ENCODE measurements at places on chromosomes 16 and 17.

DNA sequence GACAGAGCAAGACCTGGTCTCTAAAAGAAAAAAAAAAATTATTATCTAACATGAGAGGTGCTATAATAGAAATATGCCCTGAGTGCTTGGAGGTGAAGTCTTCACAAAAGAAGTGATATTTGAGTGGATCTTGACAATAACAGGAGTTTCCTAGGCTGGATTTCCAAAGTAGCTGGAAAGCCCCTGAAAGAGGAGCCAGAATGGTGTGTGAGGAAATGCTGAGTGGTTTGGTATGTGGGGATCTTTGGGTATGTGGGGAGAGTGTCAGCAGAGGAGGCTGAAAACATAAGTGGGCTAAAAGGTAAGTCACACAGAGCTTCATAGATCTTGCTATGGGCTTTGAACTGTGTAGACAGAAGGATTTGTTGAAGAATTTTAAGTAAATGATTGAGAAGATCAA lies 100.1 kb downstream of the YPEL2 start:
- DNase-seq: no peak

- DNase-seq: no peak
These were observed 2.7 kb upstream of the UNC13D start for GRCh38 chr17:75846692-75847613.

GRCh38 chr16:1155353-1156054 lies 2.6 kb downstream of the CACNA1H start:
- no peak for DNase-seq

GRCh38 chr17:34399725-34400124 lies 36.7 kb upstream of the CCL1 start:
- no peak for DNase-seq

DNA sequence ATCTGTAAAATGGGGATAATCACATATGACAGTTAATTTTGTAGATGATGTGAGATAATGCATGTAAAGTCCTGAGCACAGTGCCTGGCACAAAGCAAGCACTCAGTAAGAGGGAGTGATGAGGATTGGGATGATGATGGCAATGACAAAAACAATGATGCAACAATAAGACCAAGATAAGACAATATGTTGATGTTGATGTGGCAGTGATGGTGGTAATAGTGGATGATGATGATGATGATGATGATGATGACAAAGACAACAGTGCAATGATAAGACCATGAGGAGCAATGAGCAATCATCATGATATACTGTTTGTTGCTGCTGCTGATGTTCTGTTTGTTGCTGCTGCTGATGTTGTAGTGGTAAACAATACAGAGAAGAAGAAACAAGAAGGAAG lies 344.1 kb downstream of the NPIPA8 start:
- DNase-seq: no peak

- DNase-seq: peak; percentile 100
These were observed 21.8 kb downstream of the SOX9 start for GRCh38 chr17:72142614-72143013.

GRCh38 chr17:32498391-32498790 lies 11.6 kb downstream of the CDK5R1 start:
- peak; percentile 26 for DNase-seq

DNA sequence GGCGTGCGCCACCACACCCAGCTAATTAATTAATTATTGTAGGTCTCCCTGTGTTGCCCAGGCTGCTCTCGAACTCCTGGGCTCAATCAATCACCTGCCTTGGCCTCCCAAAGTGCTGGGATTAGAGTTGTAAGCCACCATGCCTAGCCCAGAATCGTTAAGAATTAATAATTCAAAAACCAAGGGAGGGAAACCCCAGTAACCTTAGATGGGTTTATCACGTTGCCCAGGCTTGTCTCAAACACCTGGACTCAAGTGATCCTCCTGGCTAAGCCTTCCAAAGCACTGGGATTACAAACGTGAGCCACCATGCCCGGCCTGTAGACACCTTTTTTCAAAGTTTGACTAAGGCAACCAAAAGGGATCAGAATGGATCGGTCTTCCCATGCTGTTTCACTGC lies 21.6 kb downstream of the CD300LF start:
- peak; percentile 49 for DNase-seq

- DNase-seq: no peak
These were observed 4.0 kb downstream of the TPSG1 start for GRCh38 chr16:1220841-1221627.
